ENCODE measurements at places on chromosomes 5 and 9.

- DNase-seq: no peak
Measured at GRCh38 chr5:120062515-120062917, 401.6 kb upstream of the PRR16 start.

GRCh38 chr9:100229561-100229960 lies 123.2 kb downstream of the TEX10 start:
- DNase-seq: no peak

- DNase-seq: no peak
Measured at GRCh38 chr5:124504081-124504916, 242.1 kb downstream of the ZNF608 start.

DNA sequence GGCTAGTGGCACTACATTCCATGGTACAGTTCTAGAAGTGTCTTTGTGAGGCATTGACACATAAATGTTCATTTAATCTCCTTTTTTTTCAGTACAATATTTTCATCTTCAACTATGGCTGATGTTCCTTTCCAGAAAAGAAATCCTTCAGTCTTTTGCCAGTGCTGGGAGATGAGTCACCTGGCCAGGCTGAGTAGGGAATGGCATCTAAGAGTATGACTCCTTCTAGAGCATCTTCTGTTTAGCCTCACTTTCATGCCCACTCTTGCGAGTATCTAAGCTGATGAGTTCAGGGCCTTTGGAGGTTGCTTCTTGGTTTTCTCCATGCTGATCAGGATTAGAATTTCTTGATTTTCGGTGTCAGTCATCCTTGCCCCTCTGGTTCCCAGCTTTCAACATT lies 124.4 kb downstream of the SLC28A3 start:
- DNase-seq: no peak

DNA sequence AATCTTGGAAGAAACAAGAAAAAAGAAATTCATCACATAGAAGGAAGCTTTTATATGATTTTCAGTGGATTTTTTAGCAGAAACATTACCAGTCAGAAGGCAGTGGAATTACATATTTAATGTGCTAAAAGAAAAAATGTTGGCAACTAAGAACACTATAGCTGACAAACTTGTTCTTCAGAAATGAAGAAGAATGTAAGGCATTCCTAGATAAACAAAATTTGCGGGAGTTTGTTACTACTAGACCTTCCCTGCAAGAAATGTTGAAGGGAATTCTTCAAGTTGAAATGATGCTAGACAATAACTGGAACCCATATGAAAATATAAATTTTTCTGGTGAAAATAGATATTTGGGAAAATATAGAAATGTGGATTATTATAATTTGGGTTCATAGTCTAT lies 718.3 kb upstream of the GRAMD2B start:
- no peak for DNase-seq

GRCh38 chr5:71681296-71681695 lies 37.8 kb upstream of the CARTPT start:
- DNase-seq: no peak

DNA sequence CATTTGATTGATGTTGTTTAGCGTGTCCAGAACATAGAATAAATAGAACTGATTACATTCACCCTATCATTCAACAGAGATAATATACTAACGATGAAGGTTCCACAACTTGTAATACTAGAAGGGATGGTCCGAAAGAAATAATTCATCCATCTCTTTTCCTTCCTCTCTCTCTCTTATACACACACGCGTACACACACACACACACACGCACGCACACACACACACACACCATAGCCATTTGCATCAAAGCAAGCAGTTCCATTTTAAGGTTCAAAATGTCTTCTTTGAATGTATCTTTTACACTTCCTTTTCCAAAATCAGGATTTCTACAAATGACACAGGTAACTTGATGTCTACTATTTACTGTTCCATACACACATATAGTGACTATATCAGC lies 887 bp downstream of the GDA start:
- DNase-seq: no peak

DNA sequence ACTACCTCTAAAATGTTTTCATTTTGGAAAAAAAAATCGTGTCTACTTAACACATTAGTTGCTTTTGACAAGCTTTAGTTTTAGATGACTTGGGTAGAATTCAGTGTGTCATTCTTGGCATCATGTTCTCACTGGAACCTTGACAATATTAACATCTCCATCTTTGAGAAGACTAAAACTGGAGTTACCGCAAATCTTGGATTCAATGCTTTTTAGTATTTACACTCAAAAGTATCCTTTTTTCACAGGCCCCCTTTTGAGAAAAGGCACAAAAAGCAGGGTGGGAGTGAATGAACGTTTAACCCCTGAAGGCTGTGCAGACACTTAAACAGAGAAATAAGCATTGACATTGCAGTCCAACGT lies 549.1 kb downstream of the CSNK1G3 start:
- no peak for DNase-seq
